ENCODE measurements at places on chromosomes 12 and 14. TPM values are rescaled to one million over a fixed set of nuclear protein-coding genes. Genes with fewer than 3 reads are reported as not detected.

DNA sequence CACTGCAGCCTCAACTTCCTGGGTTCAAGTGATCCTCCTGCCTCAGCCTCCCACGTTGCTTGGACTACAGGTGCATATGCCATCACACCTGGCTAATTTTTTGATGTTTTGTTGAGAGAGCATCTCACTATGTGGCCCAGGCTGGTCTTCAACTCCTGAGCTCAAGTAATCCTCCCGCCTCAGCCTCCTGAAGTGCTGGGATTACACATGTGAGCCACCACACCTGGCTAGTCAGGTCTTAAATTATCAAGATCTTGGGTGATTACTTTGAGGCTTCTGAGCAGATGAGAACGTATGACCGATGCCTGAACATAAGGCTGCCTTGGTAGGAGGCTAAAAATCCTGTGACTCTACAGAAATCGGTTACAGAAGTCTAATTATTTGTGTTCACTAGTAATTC, 53.0 kb upstream of the FRS2 start:
- no peaks in the 10 kb centered on the region for H3K27me3 ChIP-seq
- no peaks in the 10 kb centered on the region for H3K36me3 ChIP-seq
- H3K4me1 ChIP-seq = no peaks in the 10 kb centered on the region
- no peak overlapping the region for H3K4me3 ChIP-seq

The SCN8A gene
- total RNA-seq = 7.1 TPM

The GARIN6 gene
- total RNA-seq = not detected

DNA sequence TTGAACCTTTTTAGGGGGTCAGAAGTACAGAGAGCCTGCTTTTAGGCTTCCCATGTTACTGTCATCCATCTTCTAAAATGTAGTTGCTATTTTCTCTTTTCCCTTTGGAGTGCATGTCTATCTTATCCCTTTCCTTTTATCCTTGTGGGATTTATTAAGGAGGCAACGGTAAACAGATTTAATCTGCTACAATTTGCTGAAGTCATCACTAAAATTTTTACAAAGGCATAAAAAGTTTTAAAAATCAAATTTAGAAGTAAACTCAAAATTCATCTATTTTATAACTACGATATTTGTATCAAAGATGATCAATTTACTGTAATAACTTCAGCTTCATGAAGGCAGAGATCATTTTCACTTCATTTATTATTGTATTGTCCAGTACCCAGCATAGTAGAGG, 118.7 kb downstream of the RPS6KA5 start:
- H3K27ac ChIP-seq = no peak overlapping the region
- no peak overlapping the region for H3K4me3 ChIP-seq
- H3K36me3 ChIP-seq = no peaks in the 10 kb centered on the region
- H3K27me3 ChIP-seq = no peaks in the 10 kb centered on the region

GRCh38 chr14:77961847-77962580, 162.1 kb downstream of the ADCK1 start:
- no peaks in the 10 kb centered on the region for H3K4me1 ChIP-seq
- DNase-seq = no peak
- no peaks in the 10 kb centered on the region for H3K27me3 ChIP-seq
- no peak overlapping the region for H3K4me3 ChIP-seq
- H3K27ac ChIP-seq = no peak overlapping the region

DNA sequence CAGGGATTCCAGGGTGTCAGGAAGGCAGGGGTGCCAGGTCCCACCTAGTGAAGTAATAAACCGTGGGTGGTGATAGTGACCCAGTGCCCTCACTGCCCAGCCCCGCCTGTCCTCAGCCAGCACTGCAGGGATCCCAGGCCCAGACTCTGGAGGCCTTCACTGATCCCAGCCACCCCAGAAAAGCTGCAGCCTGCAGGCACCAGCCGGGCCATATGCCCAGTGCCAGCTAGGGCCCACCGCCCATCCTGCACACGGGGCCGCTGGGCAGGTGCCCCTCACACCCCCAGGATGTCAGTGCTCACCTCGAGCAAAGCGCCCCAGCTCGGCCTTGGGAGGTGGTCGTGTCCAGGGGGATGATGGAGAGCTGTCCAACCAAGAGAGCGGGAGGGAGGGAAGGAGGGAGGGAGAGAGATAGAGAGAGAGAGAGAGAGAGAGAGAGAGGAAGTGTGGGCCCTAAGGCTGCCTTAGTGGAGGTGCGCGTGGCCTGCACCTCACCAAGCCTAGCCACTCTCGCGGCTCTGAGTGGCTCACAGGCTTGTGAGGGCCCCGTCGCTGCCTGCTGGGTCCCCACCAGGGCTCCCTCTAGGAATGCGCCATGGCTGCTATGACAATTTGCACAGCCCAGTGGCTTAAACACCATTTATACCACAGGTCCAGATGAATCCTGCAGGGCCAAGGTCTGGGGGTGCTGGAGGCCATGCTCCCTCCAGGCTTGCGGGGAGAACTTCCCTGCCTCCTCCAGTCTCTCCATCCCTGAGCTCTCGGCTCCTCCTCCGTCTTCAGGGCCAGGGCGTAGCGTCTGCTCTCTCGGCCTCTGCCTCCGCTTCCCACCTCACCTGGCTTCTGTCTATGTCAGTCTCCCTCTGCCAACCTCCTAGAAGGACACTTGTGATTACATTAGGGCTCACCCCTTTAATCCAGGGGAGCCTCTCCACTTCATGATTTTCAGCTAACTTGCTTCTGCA, 401.0 kb downstream of the TMEM121 start:
- H3K4me3 ChIP-seq = no peak overlapping the region
- no peak overlapping the region for H3K27ac ChIP-seq
- H3K36me3 ChIP-seq = no peaks in the 10 kb centered on the region
- H3K27me3 ChIP-seq = 0 out of 2 replicates have a peak, but pooled peaks cover 8% of the 10 kb centered on the region
- DNase-seq = no peak

DNA sequence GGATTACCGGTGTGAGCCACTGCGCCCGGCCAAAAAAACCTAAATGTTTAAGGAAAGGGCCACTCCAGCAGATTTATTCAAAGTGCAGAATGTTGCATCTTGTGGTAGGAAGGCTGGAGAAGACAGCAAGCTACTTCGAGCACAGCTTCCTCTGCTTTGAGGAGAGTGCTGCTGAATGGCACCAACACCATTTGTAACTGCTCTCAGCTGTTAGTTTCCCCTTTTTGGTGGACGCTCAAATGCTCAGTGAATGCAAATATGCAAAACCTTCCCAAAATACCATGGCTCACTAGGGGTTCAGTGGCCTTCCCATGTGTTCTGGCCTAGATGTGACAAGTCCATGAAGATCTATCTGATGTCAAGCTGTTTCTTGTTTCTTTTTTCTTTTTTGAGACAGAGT, 2.9 kb upstream of the TDRD9 start:
- H3K4me3 ChIP-seq = no peak overlapping the region
- no peaks in the 10 kb centered on the region for H3K27me3 ChIP-seq
- no peaks in the 10 kb centered on the region for H3K36me3 ChIP-seq
- H3K4me1 ChIP-seq = peaks cover 8% of the 10 kb centered on the region
- DNase-seq = no peak

- no peak for DNase-seq
- no peaks in the 10 kb centered on the region for H3K36me3 ChIP-seq
- no peaks in the 10 kb centered on the region for H3K27me3 ChIP-seq
- H3K4me3 ChIP-seq = no peak overlapping the region
- peaks cover 4% of the 10 kb centered on the region for H3K4me1 ChIP-seq
These were observed 2.3 kb downstream of the ERO1A start for GRCh38 chr14:52693036-52693435.

GRCh38 chr14:95619785-95620417, 66.3 kb upstream of the TCL1B start:
- no peaks in the 10 kb centered on the region for H3K4me1 ChIP-seq
- no peak overlapping the region for H3K27ac ChIP-seq
- H3K4me3 ChIP-seq = no peak overlapping the region
- no peak for DNase-seq

The PYGL gene
- 173 TPM for total RNA-seq

DNA sequence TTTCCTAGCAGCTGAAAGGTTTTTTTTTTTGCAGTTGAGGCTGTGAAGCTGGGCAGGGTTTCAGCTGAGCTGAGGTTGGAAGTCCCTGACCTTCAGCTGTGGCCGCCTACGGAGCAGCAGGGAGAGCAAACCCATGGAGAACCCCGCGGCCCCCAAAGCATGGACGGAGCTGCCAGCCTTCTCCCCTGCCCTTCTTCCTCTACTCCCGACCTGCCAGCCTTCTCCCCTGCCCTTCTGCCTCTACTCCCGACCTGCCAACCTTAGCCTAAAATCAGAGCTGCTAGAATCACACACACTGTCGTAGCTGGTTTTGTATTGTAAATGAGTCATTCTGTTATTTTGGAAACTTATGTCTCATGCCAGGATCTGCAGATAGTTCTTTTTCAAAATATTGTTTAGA, 74.6 kb downstream of the PPP2R5C start:
- H3K27ac ChIP-seq = no peak overlapping the region
- no peaks in the 10 kb centered on the region for H3K36me3 ChIP-seq
- H3K4me1 ChIP-seq = no peaks in the 10 kb centered on the region
- DNase-seq = no peak
- H3K27me3 ChIP-seq = no peaks in the 10 kb centered on the region

DNA sequence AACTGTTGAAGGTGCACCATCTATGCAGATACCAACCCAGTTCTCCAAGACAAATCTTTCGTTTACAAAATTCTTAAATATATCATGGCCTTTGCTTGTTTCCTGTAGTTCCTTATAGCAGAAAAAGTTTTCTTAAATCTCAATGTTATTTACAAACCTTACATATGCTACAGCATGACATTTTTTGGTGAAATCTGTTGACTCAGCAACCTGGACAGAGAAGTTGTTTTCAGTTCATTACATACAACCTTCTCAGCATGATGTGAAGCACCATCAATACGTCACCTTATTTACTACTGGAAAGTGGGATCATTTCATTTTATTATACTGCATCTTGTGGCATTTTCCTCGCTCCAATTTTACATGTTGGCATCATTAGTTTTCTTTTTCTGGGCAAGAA, 231.9 kb downstream of the SLC16A7 start:
- H3K36me3 ChIP-seq = no peaks in the 10 kb centered on the region
- no peak overlapping the region for H3K27ac ChIP-seq
- H3K4me1 ChIP-seq = no peaks in the 10 kb centered on the region
- no peak for DNase-seq
- H3K27me3 ChIP-seq = no peaks in the 10 kb centered on the region

The CCDC175 gene
- total RNA-seq = not detected

DNA sequence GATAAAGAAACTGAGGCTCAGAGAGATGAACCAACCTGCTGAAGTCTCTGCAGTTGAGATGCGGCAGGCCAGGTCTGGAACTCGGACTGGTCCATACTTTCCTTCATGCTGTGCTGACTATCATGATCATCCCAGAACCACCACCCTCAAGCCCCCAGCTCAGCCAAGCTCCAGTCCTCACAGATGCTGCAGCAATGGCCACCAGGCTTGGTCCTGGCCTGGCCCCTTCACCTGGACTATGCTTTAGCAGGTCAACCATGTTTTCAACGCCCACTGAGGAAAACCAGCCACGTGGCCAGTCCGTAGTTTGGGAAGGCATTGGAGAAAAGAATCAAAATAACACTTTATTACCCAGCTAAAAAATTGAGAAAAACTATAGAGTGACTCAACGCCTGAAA, 1.4 kb downstream of the GPR68 start:
- H3K4me3 ChIP-seq = no peak overlapping the region
- H3K36me3 ChIP-seq = no peaks in the 10 kb centered on the region
- no peak for DNase-seq
- no peaks in the 10 kb centered on the region for H3K27me3 ChIP-seq
- H3K27ac ChIP-seq = no peak overlapping the region

DNA sequence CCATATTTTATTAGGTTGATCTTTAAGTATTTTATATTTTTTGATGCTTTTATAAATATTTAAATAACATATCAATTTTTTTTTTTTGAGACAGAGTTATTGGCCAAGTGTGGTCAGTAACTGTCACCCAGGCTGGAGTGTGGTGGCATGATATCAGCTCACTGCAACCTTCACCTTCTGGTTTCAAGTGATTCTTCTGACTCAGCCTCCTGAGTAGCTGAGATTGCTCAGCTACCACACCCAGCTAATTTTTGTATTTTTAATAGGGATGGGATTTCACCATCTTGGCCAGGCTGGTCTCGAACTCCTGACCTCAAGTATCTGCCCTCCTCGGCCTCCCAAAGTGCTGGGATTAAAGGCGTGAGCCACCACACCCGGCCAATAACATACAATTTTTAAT, 71.1 kb downstream of the FUT8 start:
- no peaks in the 10 kb centered on the region for H3K36me3 ChIP-seq
- H3K27ac ChIP-seq = no peak overlapping the region
- H3K4me1 ChIP-seq = peaks cover 30% of the 10 kb centered on the region
- no peak overlapping the region for H3K4me3 ChIP-seq

GRCh38 chr14:101820283-101820798, 58.8 kb downstream of the PPP2R5C start:
- no peaks in the 10 kb centered on the region for H3K4me1 ChIP-seq
- no peaks in the 10 kb centered on the region for H3K36me3 ChIP-seq
- H3K4me3 ChIP-seq = no peak overlapping the region
- DNase-seq = no peak
- H3K27ac ChIP-seq = no peak overlapping the region
- no peaks in the 10 kb centered on the region for H3K27me3 ChIP-seq

Measured in HCT116 (cell line).